ENCODE measurements at places on chromosomes 2 and 18. TPM values are rescaled to one million over a fixed set of nuclear protein-coding genes. Genes with fewer than 3 reads are reported as not detected.
A peak's percentile ranks its signal among the peaks of the same experiment; 100 is the strongest.

DNA sequence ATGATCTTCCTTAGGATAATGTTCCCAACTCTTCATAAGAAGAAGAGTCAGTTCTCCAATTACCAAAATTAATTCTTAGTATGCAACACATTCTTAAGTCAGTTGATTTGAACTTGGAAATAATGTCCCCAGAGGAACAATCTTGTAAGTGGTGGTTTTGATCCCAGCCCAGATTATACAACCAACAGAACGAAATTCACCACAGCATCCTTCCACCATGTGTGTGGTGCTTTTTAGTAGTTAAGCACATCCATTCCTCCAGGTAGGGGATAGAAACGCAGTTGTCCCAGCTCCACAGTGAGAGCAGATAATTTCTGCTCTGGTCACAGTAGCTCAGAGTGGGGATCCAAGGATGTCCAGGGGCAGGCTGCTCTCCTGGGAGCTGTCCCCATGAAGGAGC is 161.7 kb upstream of the SLC39A10 start:
- peaks cover 41% of the 10 kb centered on the region for H3K4me1 ChIP-seq
- H3K4me3 ChIP-seq = peak overlapping the region; percentile 6
- DNase-seq = no peak
- H3K27me3 ChIP-seq = no peaks in the 10 kb centered on the region
- no peaks in the 10 kb centered on the region for H3K36me3 ChIP-seq
- peak overlapping the region; percentile 80 for H3K27ac ChIP-seq

DNA sequence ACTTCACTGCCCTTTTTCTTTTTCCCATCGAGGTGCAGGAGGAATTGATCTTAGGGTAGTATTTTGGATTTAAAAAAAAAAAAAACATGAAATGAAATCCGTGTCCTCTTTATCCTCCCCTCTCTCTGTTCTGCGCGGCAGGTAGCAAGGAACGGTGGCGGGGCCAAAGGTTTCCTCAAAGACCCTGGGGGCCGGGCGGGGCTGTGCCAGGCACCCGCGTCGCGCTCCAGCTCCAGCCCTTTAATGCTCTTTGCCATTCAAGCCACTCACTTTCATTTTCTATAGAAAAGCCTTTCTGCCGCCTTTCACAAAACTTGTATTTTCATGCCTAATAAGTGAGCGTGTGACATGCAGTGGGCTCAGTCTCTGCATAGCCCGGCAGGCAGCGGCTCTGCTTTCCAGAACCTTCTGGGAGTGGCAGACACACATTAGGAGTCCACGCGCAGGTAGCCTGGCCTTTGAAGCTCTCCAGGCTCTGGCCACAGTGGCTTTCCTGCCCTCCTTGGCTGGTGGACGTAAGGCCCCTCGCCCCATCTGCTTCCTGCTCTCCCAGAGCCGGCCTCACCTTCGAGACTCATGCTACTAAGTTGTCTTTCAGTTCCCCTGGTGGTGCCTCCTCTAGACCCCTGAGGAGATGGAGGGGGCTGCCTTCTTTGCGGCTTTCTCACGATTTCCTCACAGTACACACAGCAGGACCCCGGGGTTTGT is 41.7 kb downstream of the AGAP1 start:
- no peak for DNase-seq
- no peaks in the 10 kb centered on the region for H3K4me1 ChIP-seq
- no peaks in the 10 kb centered on the region for H3K36me3 ChIP-seq
- H3K27ac ChIP-seq = no peak overlapping the region
- H3K4me3 ChIP-seq = no peak overlapping the region

KCNE4 gene
- not detected for total RNA-seq

DNA sequence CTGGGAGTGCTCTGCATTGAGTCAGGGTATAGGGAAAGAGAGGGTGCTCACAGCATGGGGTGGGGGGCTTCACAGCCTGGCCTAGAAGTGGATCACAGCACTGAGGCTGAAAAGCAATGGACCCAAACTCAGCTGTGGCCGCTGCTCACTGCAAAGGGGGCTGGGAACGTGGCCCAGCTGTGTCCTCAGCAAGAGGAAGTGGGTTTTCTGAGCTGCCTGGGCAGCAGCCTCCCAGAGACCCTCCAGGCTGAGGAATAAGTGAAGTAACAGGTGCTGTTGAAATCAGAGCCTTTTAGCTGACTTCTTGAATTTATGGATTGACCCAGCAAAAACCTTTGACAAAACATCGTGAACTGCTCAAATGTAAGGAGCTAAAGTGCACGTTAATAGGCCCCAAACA is 35.2 kb downstream of the PTGR3 start:
- no peaks in the 10 kb centered on the region for H3K36me3 ChIP-seq
- H3K27ac ChIP-seq = no peak overlapping the region

DSG1 gene
- 16.2 TPM for total RNA-seq

- no peaks in the 10 kb centered on the region for H3K27me3 ChIP-seq
- no peaks in the 10 kb centered on the region for H3K4me1 ChIP-seq
- DNase-seq = no peak
- no peaks in the 10 kb centered on the region for H3K36me3 ChIP-seq
- H3K4me3 ChIP-seq = no peak overlapping the region
Measured at GRCh38 chr2:28629910-28630309, 121.7 kb upstream of the PPP1CB start.

DNA sequence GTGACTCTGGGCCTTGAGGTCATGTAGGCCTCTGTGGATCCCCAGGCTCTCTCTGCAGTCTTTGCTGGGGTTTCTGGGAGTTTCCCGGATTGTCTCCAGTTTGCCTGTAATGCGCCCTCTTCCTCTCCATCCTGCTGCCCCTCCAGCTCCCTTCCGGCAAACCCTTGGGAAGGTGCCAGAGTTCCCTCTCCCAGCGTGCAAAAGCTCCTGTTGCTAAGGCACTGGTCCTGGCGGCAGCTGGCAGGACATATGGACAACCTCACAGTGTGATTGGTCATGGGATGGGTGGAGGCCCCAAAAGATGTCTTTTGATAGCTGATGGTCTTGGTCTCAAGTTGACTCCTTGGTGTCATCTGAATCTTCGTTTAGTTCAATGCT is 320.1 kb downstream of the CYP26B1 start:
- H3K36me3 ChIP-seq = no peaks in the 10 kb centered on the region
- no peak overlapping the region for H3K27ac ChIP-seq
- no peak for DNase-seq
- H3K4me1 ChIP-seq = no peaks in the 10 kb centered on the region

DNA sequence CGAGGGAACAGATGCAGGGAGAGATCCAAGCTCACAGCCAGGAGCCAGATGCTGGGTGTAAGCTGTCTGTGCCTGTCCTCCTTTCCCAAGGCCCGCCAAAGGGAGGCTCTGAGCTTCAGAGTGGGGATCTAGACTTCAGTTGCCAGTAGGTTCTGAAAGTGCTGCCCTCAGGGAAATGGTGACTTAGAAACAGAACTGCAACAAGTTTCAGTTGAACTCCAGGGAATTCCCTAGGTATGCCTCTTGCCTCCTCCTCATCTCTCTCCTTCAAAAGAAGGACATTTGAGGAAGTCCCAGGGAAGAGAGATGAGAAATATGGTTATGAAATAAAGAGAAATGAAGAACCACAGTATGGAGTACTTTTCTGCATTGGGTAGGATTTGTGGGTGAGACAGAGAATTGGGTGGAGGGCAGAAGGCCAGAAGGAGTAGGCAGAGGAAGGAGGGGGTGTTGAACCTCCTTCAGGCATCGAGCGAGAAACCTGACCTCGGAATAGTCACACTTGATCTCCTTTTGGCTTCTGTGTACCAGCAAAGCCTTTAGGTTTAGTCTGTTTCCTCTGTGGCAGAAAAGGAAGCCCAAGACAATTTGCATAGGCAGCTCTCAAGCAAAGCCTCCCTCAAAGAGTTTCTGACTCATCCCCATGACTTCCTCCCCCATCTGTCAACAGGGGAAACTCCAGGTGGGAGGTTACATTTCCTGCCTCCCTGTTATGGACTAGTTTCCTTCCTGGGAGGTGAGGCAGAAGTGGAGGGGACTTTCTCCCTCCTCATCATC is 45.7 kb downstream of the QPCT start:
- H3K27me3 ChIP-seq = no peaks in the 10 kb centered on the region
- peak overlapping the region; percentile 39 for H3K4me3 ChIP-seq
- H3K4me1 ChIP-seq = peaks cover 22% of the 10 kb centered on the region
- H3K27ac ChIP-seq = no peak overlapping the region
- peak; percentile 89 for DNase-seq
- H3K36me3 ChIP-seq = no peaks in the 10 kb centered on the region

RRM2 gene
- total RNA-seq = 24.8 TPM
